ENCODE measurements at places on chromosomes 7 and 10.

- no peak for DNase-seq
Observed at GRCh38 chr7:68730964-68731363, 867.3 kb upstream of the AUTS2 start.

DNA sequence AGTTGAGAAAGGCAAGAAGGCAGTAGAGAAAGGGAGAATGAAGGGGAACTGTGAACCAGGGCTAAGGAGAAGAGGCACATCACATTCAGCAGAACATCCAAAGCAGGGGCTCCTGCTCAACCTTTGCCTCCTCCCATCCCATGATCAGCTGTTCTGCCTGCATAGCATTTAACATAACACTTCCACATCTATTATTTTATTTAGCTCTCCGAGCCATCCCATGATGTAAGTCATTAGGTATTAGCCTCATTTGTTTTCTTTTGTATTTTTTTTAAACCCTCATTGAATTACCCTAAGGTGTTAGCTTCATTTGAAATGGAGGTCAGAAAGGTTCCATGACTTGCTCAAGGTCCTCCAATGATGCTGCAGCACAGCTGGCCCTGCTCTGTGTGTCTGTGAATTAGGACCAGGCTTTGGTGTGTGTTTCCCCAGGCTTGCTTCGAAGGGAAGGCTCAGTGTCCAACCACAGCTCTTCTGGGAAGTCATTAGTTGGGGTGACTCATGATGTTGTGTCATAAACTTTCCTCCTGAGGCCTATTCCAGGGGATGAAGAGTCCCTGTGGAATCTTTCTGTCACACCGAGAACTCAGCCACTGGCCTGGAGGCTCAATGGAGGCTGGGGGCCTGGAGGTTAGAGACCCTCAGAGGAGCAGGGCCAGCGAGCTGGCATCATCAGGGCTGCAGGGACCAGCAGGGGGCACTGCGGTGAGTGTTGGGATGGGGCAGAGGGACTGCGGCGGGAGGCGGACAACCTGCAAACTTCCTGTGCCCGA, 16.5 kb downstream of the NPFFR1 start:
- no peak for DNase-seq

- DNase-seq = no peak
Observed at GRCh38 chr10:112209684-112210131, 26.1 kb upstream of the GPAM start.

GRCh38 chr10:30868611-30869010, 163.1 kb downstream of the ZNF438 start:
- no peak for DNase-seq

DNA sequence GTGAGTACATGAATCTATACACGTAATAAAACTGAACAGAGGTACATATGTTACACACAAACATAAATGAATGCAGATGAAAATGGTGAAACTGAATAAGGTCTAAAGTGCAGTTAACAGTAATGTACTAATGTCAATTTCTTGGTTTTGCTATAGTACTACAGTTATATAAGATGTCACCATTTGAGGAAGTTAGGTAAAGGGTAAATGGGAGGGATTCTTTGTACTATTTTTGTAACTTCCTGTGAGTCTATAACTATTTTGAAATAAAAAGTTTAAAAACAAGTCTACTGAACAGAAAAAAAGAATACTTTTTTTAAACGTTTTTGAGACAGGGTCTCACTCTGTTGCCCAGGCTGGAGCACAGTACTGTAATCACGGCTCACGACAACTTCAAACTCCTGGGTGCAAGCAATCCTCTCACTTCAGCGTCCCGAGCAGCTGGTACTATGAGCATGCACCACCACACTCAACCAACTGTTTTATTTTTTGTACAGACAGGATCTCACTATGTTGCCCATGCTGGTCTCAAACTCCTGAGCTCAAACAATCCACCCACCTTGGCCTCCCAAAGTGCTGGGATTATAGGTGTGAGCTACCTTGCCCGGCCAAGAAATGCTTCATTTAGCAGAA, 71.5 kb downstream of the WAPL start:
- no peak for DNase-seq

DNA sequence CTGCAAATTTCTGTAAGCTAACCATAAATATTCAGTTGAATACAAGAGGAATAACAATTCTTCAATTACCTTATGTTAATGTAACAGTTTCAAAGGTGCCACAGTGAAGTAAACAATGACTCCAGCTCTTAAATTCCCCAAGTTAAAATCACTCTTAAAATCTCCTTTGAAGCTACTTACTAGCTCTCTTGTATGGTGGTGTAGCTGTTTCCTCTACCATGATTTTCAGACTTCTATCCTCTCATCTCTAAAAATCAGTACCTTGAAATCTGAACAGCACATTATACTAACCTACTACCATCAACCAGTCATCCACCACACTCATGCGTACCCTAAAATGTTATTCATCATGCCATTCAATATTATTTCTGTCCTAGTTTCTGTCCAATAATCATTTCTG, 29.6 kb downstream of the JMJD1C start:
- DNase-seq = no peak

GRCh38 chr7:151859111-151859947, 17.6 kb downstream of the PRKAG2 start:
- DNase-seq = no peak

GRCh38 chr7:27689150-27689549, 26.5 kb upstream of the HIBADH start:
- DNase-seq = no peak

- DNase-seq = no peak
Observed at GRCh38 chr7:152851326-152851725, 91.8 kb downstream of the ACTR3B start.

GRCh38 chr7:16695621-16696237, 49.7 kb downstream of the BZW2 start:
- DNase-seq = no peak

GRCh38 chr10:119497243-119497642, 45.3 kb downstream of the RGS10 start:
- DNase-seq = no peak

DNA sequence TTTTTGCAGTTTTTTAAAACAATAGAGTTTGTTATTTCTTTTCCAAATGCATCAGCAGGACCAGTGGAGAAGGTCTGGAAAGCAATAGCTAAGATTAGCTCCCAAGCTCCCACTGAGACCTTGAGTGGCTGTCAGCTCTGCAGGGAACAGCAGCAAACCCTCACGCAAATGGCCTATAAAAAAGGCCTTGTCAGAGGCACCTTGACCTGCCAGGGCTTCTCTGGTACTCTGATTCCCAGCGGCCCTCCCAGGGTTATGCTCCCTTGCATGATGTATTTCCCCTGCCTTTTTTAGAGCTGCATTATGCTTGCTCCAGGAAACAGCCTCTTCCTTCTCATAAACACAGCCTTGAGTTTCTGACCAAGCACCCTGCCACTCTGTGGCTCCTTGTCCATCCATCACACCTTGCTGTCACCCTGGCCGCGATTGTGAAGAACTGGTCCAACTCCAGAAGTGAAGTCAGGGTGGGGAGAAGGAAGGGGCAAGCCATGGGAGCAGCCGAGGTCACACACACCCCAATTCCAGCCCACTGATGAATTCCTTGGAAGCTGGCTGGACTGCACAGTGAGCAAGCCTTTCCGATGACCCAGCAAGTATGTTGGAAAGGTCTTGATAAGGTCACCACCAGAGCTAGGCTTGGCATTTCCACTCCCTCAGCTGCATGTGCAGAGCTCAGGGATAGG, 35.3 kb upstream of the NKX2-3 start:
- DNase-seq = no peak

DNA sequence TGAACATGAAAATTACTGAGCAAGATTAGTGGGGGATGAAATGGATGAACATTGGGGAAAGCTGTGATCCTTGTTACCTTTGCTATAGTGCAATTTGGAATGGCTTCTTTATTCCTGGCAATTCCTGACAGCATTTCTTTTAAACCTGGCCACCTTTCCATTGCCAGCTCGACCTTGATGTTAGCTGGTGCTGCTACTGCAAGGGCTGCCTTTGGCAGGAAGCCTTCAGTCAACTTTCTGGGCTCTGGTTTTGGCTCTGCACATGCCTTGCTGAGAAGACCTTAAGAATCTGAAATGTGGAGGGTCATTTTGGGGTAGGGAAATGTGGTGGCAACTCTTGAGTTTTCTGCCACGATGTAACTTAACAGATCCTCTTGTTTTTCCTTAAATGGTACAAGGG, 64.7 kb downstream of the KAT6B start:
- no peak for DNase-seq

DNA sequence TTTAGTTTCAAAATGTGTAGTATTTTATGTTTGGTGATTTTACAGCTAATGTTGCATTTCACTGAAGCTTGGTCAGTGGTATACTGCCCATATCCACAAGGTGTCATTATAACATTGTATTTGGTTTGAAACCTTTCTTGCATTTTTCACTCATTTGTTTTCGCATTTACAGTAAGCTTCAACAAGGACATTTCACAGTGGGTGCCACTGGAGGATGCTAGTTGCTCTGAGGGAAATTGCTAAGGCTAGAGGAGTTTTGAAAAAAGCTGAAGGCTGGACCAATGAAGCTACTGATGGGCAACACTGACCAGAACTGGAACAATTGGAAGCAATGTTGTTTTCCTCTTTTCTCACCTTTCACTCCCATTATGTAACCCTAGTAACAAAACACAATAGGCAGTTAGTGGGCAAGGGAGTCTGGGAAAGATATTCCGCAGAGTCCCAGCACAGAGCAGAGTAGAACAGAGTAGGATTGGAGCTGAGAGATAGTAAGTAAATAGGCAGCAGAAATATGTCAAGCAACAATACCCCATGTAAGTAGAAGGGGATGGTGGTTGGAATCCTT, 23.6 kb upstream of the SRI start:
- no peak for DNase-seq

DNA sequence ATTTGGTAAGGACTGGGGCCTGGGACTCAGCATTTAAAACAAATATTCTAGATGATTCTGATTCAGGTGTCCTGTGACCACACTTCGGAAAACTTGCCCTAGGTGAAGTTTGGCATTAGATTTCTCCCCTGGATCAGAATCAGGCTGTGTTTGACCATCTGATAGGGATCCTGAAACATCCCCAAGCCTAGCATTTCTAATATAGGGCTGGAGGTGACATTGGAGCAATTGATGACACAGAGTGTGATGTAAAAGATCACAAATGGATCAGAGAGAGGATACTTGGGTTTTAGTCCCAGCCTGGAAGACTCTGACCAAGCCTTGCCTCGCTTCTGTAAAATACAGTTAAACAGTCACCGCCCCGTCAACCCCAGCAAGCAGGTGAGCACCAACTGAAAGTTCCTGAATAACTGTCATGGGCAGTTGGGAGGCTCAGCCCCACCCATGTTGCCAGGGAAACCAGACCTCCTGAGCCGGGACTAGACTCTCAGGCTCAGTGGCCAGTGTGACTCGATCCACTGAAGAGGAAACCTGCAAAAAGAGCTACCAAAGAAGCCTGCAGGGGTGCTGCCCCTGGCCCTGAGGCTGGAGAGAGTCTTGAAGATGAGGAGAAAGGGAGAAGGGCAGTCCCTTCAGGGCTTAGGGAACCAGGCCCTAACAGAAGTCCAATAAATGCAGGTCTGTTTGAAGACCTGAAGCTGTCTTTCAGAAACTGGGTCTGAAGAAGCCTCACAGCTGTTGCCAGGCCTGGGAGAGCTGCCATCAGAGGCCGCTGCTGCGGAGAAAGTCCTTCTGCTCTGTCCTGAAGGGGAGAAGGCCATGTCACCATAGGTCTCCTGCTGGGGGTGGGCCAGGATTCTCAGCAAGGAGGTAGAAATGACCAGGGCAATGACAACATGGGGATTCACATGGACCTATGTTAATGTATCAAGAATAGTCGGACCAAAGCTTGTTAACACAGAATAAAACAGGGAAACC, 126.1 kb upstream of the KCNMA1 start:
- no peak for DNase-seq

- no peak for DNase-seq
Observed at GRCh38 chr10:84243759-84244158, 1.1 kb upstream of the RGR start.

GRCh38 chr10:9796564-9796963, 1221.1 kb upstream of the CELF2 start:
- no peak for DNase-seq

DNA sequence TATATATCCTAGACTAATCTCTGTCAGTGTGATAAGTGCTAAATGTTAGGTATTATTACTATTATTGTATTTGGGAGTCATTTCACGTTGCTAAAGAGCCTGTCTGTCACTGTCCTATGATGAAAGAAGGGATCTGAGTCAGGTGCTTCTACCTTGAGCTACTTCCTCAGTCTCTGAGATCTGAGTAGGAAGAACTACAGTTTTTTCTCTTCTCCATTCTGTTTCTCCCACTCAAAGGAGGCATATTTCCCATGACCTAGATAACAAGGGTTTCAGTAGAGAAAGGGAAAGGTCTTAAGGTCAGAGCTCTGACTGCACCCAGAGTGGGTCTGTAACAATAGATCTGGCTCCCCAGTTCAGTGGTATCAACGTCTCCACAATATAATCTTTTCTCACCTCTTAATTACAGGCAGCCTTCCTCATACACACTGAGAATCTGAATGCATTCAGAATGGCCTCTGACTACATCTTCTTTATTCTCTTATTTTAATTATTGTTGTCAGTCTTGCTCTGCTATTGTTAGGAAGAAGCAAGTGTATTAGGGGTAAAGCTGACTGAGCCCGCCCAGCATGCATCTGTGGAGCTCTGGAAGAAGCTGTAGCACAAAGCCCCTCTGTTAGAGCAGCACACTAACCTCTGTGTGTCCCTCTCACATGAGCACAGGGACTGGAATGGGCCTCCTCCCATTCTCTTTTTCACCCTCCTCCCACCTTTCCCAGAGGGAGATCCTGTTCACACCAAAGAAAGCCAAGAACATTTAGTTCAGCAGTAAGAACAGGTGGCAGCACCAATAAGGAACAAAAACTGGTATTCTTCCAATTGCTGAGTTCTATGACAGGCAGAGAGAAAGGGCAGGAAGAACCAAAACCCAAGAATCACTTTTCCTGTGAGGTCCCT, 38.1 kb downstream of the USP54 start:
- no peak for DNase-seq

GRCh38 chr10:47412869-47413268, 28.8 kb upstream of the ZNF488 start:
- DNase-seq = no peak

DNA sequence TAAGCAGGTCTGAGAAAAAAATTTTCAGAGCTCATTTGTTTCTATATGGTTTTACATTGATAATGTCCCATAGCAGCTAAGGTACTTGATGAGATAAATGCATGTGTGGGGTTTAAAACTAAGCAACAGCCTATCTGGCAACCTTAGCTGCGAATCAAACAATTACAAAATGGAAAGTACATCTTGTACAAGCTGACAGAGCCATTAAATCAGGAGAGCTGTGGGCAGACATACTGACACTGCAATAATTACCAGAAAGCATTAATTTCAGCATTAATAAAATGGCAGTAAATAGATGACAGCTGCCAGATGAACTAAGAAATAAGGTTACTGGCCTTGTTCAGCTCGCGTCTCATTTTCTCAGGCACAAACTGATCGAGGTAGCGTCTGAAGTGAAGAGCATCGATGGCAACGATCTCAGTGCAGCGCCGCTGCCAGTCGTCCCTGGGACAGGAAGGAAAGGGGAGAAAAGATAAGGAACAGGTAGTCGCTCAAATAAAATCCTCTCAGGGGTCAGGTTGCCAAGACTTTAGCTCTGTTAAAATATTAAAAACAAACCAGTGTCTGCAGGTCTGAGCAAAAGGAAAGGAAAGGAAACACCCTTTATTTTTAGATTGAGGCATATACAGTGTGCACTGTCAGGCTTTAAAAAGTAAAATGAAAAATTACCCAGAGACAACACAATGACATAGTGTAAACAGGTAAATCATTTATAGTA, 79.7 kb upstream of the OGDHL start:
- DNase-seq = no peak

- no peak for DNase-seq
Observed at GRCh38 chr10:129880191-129880870, 83.7 kb downstream of the EBF3 start.
